Fibroblast of the aortic adventitia (primary cell): ENCODE measurements at places on chromosomes 7 and 10. TPM values are rescaled to one million over a fixed set of nuclear protein-coding genes. Genes with fewer than 3 reads are reported as not detected.

DNA sequence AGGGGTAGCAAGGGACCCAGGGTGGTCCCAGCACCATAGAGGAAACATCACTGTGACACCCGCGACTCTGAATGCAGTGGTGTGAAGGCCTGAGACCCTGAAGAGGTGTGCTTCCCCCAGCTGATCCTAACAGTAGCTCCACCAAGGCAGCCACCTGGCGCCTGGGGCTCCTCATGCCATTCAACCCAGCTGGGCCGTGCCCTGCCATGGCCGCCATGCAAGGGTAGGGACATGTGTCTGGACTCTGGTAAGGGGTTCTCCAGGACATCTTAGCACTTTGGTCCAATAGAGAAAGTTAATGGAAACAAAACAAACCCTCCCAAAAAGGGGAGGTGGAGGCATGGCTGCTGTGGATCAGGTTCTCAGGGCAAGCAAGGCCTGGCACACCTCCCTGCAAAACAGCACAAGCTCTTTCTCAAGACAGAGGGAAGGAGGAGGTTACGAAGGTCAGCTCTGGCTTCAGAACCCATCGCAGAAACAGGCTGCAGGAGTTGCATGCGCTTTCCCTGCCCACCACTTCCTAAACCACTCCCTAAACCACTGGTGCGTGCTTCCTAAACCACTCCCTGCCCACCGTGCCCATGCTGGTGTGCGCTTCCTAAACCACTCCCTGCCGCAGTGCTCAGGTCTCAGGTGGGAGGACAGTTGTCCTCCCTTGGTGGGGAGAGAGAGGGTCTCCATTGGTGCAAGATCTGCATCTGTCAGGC is 108.7 kb downstream of the LARP4B start:
- no peak for DNase-seq

DNA sequence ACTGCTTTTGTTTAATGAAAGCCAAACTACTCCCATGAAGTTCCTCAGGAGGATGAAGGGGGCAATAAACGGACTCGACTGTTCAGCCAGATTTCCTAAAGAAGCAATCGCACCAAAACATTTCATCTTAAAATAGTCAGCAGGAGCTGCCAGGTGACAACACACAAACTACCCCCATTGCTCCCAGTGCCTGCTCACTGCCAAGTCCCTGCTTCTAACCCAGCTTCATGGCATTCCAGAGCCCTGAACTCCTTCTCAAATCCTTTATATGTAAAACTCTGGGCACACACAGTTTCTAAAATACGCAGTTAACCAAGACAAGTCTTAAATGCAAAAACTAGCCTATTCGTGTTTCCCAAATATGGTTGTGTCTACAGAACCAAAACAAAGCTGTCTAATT is 110.0 kb downstream of the SORBS1 start:
- no peak for DNase-seq

DNA sequence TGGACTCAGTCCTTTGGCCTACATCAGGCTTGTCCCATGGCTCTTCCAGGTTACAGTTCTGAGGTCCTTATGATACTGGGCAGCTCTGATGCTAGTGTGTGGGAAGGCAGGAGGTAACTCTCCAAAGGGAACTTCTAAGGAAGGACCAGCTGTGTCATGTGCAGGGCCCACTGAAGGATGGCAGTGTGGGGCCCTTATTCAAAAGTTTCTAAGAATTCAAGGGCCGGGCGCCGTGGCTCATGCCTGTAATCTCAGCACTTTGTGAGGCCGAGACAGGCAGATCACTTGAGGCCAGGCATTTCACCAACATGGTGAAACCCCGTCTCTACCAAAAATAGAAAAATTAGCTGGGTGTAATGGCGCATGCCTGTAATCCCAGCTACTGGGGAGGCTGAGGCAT is 254.2 kb upstream of the HABP2 start:
- DNase-seq, result no peak

- peak; percentile 59 for DNase-seq
Observed at GRCh38 chr7:150356265-150356897, 12.2 kb upstream of the REPIN1 start.

The SPRN gene
- total RNA-seq, result 0.18 and 0.82 TPM in 2 replicates

DNA sequence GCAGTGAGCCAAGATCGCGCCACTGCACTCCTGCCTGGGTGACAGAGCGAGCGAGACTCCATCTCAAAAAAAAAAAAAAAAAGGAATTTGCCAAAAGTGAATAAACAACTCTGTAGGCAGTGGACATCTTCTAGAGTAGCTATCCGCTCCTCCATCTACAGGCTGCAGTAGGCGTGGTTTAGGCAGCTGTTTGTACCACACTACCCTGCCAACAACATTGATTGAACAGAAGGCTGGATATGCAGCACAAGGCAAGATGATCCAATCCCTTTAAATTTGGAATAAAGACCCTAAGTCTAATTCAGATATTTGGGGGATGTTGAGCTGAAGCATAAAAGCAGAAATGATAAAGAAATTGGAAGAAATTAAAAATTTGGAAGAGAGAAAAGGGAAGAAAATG is 141.6 kb downstream of the TES start:
- no peak for DNase-seq

The DPP6 gene
- not detected in 2 replicates for total RNA-seq

- DNase-seq, result no peak
Observed at GRCh38 chr7:132113536-132114371, 462.5 kb downstream of the PLXNA4 start.

The LRRD1 gene
- 0.09 and 0.41 TPM in 2 replicates for total RNA-seq

GRCh38 chr7:5467645-5468044 is 44.0 kb upstream of the TNRC18 start:
- no peak for DNase-seq

The VWDE gene
- total RNA-seq, result 0.08 and 0.09 TPM in 2 replicates

GRCh38 chr10:71334221-71334791 is 15.2 kb downstream of the SLC29A3 start:
- no peak for DNase-seq

- DNase-seq, result no peak
Observed at GRCh38 chr7:1752771-1753563, 82.9 kb downstream of the ELFN1 start.

DNA sequence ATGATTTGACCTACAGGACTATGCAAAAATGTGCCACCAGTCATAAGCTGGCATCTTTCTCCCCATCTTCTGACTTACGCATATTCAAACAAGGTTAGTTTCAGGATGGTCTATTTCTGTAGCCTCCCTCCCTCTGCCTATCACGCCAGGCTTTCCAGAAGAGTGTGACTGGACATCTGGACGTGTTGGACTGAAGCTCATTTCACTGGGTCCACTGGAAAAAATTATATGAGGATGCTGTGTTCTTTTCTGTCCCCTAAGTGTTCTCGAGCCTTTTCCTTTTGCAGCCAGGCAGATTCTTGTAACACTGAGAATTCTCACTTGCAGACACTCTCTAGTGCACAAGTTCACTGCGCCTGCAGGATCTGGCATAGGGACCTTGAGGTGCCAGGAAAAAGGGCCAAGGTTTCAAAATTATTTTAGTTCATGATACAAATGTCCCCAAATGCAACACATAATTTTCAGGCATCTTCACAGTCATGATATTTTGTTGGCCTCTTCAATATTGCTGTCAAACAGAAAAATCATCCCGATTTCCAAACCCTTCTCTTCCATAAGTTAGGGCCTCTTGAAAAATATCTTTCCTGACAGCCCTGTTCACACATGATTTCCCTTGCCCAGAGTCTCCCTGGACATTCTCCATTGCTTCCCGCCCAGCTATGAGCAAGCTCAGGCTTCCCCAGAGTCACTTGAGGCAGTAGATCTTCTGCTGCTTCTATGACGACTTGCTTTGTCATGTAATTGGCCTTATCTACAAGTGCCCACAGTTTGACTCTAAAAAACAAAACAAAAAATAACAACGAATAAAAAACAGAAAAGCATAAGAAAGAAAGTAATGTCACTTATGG is 170.4 kb downstream of the BMPER start:
- DNase-seq, result peak; percentile 82

- peak; percentile 9 for DNase-seq
Observed at GRCh38 chr7:40490603-40490924, 355.8 kb downstream of the SUGCT start.

DNA sequence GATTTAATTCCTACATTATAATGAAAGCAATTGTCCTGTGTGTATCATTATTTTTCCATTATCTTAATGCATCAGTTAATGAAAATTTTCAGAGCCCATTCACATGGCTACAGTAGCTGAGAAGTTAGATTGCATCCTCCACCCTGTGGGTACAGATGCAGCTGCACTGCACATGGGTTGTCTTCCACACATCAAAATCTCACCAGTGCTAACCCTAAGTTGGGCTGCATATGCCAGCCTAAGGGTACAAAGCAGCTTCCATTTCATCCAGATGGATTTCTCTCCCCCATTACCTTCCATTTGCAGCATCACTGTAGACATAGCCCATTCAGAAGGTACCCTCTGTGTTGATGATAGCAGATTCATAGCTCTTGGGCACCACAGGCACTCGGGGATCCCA is 74.7 kb upstream of the WDR11 start:
- DNase-seq, result no peak

The KBTBD2 gene
- total RNA-seq, result 18.2 and 35.9 TPM in 2 replicates

The UPK3B gene
- total RNA-seq, result 0.16 and 0.18 TPM in 2 replicates

The FEZF1 gene
- total RNA-seq, result not detected in 2 replicates

- DNase-seq, result no peak
Observed at GRCh38 chr10:21506351-21506750, 19.1 kb downstream of the SKIDA1 start.

DNA sequence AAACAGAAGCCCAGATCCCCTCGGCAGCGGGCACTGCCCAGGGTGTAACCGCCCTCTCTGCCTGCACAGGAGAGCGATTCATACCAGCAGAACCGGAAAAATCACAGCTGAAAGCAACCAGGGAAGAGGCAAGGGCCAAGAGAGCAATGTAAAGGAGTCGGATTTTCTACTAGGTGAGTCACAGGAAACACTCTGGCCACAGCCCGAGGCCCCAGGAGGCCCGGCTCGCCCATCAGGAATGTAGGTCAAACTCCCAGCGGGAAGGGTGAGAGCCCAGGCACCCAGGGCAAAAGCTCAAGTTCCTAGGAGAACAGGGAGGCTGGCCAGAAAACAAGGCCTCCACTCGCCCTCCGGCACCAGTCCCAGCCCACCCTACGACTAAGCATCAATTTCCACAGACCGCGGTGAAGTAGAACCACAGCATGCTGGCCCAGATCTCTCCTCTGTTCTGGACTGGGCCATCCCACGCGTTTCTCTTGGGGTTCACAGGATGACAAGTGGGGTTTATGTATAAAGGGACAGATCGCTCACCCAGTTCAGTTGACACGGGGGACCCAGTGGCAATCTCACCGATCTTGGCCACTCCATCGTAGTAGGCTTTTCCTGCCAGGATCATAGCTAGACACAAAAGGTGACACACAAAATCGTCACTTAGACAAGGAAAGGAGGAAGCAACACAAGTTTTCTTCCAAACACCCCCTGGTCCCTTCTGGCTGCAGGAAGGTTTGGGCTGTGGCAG is 46.2 kb downstream of the BAIAP2L1 start:
- DNase-seq, result peak; percentile 78

DNA sequence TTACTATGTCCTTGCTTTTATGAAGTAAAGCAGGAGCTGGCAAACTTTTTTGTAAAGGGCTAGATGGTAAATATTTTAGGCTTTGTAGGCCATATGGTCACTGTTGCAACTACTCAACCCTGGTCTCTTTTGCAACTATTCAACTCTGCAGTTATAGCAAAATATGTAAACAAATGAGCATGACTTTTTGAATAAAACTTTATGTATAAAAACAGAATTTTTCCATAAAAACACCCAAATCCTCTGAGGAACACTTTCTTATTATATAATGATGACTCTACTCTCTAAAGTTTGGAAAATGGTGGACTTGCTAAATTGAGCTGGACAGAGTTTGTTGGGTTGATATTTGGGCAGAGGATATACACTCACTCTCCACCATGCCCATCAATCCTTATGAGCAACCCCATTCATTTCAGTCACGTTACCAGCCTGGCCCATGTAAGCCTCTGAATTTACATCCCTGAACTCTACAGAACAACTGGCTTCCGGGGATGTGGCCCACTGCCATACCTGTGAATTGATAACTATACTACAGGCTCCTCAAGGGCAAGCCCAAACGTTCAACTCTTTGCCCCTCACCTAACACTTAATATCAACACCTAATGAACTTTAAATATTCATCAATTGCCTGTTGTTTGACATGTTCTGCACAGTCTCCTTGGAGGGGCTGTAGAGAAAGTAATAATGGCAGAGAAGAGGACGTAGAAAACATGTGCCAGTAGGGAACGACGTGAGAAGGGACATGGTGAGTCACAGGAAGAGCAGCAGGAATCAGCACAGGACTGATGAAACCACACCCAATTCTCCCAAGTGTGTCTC is 37.6 kb downstream of the SGMS1 start:
- peak; percentile 48 for DNase-seq

The LRIT1 gene
- not detected in 2 replicates for total RNA-seq

The NEUROG3 gene
- not detected in 2 replicates for total RNA-seq

- DNase-seq, result peak; percentile 53
Observed at GRCh38 chr7:129144095-129144833, at the start of gene TSPAN33. Gene TSPAN33, plus strand, starts transcription at chr7:129144707. Its CDS starts 274 bp downstream, at chr7:129144981.

DNA sequence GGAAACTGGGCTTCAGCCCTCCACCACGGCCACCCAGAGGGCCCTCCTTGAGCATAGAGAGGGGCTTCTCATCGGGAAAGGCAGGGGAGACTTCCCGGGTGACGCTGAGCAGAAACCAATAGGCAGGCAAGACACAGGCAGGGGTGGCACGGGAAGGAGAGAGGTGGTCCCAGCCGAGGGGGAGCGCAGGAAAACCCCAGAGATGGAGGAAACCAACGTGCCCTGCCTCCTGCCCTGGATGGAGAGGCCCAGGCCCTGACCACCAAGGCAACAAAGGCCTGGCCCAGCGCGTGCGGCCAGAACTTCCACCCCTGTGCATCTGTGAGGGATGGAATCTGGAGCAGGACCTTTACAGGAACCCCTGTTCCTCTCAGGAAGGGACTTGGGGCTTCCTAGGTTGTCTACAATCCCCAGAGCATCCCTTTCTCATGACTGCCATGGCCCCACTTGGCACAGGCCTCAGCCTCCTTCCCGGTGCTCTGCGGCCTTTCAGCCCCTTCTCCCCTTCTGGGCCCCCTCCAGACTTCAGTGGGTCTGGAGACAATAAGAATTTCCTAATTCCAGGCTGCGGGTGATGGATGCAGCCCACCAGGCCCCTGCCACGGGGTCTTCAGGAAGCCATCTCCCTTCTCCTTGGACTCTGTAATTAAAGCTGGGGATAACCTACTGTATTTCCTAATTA is 137.0 kb upstream of the RET start:
- no peak for DNase-seq
